Hematopoietic multipotent progenitor cell treated with erythropoietin and hydrocortisone succinate and interleukin-3 and kit ligand, for 4 days (in vitro differentiated cells): ENCODE measurements at places on chromosomes 5 and 9.

DNA sequence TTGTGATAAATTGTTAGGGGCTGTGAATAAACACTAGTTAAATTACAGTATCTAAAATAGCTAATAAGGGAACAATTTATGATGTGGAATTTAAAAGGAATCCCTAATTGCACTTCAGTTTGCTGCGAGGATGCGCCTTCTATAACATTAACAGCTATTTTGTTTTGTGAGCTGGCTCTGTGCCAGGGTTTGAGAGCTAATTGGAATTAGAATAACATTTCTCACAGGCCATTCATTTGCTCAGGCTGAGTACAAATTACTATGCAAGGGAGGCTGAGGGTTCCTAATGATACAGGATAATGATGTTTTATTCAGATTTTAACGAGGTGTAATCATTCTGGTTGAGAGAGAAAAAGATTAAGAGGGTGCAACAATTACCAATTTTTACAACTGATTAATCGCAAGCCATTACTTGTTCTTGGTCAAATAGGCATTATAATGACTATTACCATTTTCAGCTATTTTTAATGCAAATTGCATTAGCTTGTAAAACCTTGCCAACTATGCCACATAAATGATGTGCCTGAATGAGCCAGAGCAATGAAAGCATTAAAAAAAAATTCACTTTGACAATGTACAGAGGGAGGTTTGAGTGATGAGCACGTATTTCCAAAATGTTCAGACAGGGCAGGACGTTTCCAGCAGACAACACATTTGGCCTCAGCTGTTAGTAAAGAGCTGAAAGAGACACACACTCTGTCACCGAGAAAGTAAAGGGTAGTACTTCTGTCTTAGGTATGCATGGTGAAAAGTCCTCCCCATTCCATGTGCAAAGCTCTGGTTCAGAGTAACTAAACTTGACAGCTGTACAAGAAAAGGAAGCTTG, 576.5 kb downstream of the TLE1 start:
- DNase-seq: no peak

DNA sequence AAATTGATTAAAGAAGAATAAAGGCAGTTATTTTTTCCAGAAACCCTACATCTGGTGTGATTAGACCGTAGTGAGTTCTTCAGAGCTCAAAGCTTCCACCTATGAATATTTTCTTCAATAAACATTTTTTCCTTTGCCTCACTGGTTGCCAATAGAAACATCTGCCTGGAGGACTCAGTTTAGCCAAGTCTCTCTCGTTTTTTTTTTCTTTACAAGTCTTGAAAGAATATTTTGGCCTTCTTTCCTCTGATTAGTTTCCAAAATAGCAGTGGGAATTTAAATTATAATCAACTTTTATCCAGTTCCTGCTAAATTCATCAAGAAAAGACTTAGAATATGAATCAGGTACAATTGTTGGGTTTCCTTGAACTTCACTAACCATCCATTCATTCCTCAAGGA, 897.5 kb downstream of the TLE1 start:
- no peak for DNase-seq

- DNase-seq: no peak
Observed at GRCh38 chr5:140169410-140169809, 5.6 kb upstream of the CYSTM1 start.

DNA sequence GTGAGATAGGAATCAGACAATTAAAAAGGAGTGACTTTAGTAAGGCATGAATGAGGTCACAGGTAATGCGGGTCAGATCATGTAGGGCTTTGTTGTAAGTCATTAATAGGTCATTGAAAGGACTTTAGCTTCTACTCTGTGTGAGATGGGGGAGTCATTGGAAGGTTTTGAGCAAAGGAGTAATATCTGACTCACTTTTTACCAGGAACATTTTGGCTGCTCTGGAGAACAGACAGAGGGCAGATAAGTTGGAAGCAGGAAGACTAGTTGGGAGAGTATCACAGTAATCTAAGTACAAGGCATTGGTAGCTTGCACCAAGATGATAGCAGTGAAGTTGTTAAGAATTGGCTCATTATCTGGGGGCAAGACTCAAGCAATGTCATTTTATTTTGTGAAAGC, 37.4 kb downstream of the KIF2A start:
- DNase-seq: no peak

GRCh38 chr9:91422758-91423711, 597 bp downstream of the NFIL3 start:
- DNase-seq: peak; percentile 74

DNA sequence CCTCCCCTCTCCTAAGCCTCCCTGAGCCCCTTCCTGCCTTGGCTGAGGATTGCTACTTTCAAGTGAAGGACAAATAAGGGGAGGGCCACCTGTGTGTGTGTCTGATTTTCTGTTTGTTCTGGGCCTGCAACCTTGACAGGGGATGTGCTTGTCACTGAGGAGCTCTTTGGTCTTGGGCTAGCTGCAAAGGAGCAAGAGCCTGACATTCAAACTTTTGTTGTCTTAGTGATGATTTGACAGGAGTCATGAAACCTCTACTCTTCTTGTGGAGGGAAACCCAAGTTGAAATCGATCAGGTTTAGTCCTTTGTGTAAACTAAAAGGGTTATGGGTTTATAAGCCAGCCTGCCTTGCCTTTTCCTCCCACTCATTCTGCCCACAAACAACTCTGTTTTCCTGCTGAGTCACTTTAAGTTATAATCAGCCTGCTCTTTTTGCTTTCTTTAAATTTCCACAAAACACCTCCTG, 16.9 kb downstream of the CLTA start:
- peak; percentile 49 for DNase-seq

DNA sequence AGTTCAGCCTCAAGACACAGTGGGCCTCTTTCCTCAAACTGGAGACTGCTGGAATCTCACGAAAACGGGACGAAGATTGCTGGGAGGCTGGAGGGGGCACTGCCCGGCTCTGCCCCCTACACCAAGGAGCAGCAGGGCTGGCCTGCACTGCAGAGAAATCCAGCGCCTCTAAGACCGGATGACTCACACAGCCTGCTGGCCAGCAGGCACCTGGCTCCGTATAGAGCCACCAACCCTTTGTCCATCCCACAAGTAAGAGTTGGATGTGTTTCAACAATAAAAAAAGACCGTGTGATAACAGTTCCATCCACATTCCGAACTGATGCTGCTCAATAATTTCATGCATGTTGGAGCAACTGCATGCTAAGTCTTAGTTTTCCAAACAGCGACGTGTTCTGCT, 11.5 kb downstream of the CCDC127 start:
- no peak for DNase-seq

DNA sequence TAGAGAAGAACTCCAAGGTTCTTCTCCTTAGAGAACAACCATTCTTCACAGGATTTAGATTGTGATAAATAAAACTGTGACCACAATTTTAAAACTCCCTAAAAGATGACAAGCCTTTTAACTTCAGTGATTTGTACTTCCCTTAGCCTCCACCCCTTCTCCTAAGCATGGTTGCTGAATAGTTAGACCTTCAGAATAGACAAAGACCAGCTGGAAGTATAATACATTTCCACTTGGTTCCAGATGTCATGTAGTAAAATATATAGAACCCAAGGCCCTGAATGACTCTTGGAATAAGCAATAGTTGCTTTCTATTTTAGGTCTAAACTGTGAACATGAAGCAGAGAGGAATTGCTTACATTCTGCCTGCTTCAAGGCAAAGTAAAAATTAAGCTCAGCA, 208.7 kb downstream of the ARRDC3 start:
- DNase-seq: no peak

- no peak for DNase-seq
Observed at GRCh38 chr5:143826951-143827444, 15.0 kb downstream of the HMHB1 start.

GRCh38 chr5:131774652-131775367, 22.0 kb downstream of the FNIP1 start:
- DNase-seq: no peak

DNA sequence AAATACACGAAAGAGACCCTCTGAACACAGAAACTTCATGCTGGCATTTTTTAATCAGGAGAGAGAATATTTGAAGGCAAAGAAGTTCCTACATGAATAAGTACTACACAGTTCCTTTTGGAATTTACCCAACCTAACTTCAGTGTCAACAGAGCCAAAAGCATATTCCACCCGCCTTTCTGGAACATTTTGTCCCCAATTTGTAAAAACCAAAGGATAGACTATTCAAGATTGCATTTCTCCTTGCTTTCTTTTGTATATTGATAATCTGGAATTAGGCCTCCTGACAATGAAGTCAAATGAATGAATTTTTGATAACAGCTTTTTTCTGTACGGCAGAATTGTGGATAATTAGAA, 39.4 kb upstream of the TRAF1 start:
- no peak for DNase-seq

GRCh38 chr5:170179626-170180025, 53.2 kb upstream of the C5orf58 start:
- no peak for DNase-seq

GRCh38 chr5:34712565-34712964, 56.4 kb downstream of the RAI14 start:
- no peak for DNase-seq

DNA sequence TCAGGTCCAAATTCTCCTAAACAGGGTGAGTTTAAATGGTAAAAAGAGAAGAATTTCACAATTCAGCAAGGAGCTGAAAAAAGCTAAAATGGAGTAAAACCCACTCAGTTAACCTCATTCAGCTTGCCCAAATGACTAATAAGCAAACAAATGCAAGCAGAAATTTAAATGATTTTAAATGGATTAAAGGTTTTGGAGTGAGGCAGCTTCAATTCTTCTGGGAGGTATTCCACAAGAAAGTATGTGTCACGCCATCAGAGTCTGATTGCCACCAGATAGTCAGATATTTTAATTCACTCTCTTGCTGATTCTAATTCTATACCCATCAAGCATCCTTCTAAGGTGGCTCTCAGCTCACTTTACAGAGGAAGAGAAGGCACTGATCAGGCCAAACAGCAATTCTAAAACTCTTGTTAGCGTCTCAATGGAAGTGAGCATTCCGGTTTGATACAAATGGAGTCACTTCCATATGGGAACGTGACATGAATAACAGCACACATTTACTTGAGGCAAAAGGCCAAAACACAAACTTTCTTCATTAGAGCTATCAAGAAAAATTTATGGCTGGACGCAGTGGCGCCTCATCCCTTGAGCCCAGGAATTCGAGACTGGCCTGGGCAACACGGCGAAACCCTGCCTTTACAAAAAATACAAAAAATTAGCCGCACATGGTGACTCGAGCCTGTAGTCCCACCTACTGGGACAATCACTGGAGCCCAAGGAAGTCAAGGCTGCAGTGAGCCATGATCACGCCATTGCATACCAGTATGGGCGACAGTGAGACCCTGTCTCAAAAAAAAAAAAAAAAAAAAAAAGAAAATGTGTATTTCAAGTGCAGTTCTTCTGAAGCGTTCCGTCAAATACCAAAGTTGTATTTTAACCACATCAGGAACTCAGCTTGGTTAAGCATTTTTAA, 2.0 kb downstream of the CLK4 start:
- peak; percentile 9 for DNase-seq

GRCh38 chr9:136910901-136911245, 24.6 kb downstream of the TRAF2 start:
- peak; percentile 24 for DNase-seq

GRCh38 chr9:124077915-124078572, 66.5 kb downstream of the LHX2 start:
- DNase-seq: no peak

GRCh38 chr9:110579034-110579861, at the start of gene SVEP1:
Gene SVEP1 (minus strand): TSS chr9:110579741. CDS start chr9:110579543, 198 bp downstream.
- DNase-seq: peak; percentile 33

DNA sequence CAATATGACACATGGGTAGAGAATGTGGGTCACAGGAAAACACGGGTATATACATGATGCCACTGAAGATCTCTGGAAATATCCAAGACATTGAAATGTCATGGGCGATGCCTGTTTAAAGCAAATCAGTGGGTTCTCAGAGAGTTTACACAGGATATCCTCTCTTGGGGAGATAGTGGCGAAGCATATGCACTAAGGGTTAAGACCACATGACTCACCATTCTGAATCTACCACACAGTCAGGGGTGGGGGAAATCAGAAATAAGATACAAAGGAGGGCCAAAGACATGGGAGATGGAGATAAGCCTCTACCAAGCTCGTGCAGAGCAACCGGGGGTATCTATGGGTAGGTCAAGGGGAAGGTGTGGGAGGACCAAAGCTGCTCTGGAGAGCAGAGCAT, 58.8 kb downstream of the SH3PXD2B start:
- peak; percentile 90 for DNase-seq

- DNase-seq: no peak
Observed at GRCh38 chr5:14251733-14252132, 108.6 kb downstream of the TRIO start.

GRCh38 chr5:143139585-143139984, 263.9 kb downstream of the NR3C1 start:
- no peak for DNase-seq

GRCh38 chr5:92801911-92802310, 779.1 kb downstream of the NR2F1-AS1 start:
- no peak for DNase-seq

- DNase-seq: peak; percentile 69
Observed at GRCh38 chr9:121252104-121252851, 15.7 kb upstream of the GSN start.

- DNase-seq: no peak
Observed at GRCh38 chr5:125209650-125210049, 463.2 kb upstream of the ZNF608 start.

GRCh38 chr5:171205375-171205774, 103.7 kb upstream of the TLX3 start:
- no peak for DNase-seq

DNA sequence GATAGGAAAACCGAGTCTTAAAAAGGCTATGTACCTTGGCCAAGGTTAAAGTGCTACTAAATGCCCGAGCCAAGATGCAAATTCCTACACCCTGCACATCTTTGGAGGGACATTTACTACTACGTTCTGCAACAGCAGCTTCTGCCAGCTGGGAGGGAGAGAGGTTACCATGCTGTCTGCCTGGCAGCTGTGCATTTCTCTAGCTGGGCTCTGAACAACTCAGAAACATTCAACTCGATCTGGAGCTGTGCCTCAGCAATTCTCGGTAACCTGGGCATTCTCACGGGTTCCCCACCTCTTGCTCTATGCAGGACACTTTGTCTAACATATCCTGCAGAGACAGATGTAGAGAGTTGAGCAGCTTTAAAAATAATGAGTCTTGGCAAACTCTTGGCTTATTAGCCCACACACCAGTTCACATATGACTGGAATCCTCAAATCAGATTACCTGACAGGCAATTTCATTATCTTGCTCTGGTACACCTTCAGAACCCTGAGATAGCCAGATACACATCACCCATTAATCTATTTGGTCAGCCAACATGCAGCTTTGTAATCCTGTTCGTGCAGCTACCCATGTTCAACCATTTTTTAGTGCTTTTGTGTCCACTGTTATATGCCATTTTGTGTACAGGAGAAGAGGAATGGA, 115.8 kb downstream of the EFNA5 start:
- no peak for DNase-seq

- peak; percentile 83 for DNase-seq
Observed at GRCh38 chr5:40736103-40736875, 19.5 kb downstream of the TTC33 start.
